ENCODE measurements at places on chromosomes 1 and 21.
A peak's percentile ranks its signal among the peaks of the same experiment; 100 is the strongest.

DNA sequence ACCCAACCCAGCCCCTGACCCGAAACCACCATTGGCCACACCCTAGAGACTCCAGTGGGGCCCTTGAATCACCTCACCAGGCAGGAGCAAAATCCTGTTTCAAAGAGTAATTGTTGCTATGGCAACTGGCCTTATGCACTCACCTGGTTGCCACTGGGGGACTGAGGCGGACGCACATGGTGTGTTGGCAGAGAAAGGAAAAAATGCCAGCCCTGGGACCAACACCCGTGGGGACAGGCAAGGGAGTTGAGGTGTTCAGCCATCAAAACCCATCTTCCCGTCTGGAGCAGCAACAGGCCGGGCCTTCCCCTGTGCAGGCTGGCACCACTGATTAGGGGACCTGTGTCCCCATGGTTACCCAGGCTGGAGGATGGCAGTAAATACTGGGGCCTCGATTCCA, 395.8 kb upstream of the VAMP3 start:
- DNase-seq: no peak

- DNase-seq: no peak
Measured at GRCh38 chr21:22342889-22343288, 1344.7 kb downstream of the NCAM2 start.

GRCh38 chr1:201140235-201140940, 13.4 kb upstream of the ASCL5 start:
- no peak for DNase-seq

- no peak for DNase-seq
Measured at GRCh38 chr1:55870106-55870505, 654.9 kb upstream of the USP24 start.

DNA sequence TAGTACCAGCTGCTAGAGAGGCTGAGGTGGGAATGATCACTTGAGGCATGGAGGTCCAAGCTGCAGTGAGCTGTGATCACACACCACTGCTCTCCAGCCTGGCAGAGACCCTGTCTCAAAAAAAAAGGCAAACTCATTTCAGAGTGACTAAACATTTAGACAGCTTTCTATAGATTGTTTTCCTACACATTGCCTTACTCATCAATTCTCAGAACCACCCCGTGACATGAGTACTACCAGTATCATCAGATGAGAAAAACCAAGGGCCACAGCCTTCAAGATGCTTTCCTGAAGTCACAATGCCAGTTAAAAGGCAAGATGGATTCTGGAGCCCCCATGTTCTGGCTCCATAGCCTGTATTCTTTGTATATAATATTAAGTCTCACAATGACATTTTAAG, 22.4 kb upstream of the SMPDL3B start:
- no peak for DNase-seq

- DNase-seq: no peak
Measured at GRCh38 chr1:162916821-162917613, 56.0 kb upstream of the CCDC190 start.

DNA sequence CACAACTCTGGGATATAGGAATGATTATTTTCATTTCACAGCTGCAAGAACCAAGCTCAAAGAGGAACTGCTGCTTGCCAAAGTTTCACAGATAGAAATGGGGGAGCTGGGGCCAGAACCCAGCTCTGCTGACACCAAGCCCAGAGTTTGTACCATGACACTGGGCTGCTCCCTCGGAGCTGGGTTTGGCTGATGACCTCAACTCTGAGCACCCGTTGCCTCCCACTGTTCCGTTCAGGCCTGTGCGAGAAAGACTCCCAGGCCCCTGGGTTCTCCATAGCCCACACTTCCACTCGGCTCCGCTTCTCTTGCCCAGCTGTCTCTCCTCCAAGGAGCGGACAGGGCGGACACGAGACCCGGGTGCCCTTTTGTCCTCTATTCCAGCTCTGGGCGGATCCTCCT, 55.2 kb downstream of the NGF start:
- DNase-seq: no peak

- DNase-seq: no peak
Measured at GRCh38 chr1:14869187-14869586, 270.7 kb downstream of the KAZN start.

GRCh38 chr1:207418351-207418750, 35.8 kb upstream of the CR2 start:
- DNase-seq: no peak

DNA sequence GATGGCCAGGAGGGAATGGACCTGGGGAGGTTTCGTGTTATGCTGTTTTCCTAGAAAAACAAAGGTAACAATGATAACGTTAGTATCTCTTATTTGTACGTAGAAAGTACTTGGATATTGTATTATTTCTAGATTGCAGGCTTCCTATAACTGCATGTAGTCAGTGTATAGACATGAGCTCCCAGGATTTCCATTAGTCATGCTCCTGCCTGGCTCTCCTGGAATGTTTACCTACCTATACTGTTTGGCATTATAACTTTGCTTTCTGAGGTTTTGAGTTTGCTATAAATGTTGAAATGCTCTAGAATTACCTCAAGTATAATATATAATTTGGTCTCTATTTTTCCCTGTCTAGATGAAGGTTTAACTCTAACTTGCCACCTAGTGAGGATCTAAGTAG, 66.1 kb downstream of the TTC3 start:
- no peak for DNase-seq

GRCh38 chr1:3911981-3912808, 12.1 kb upstream of the C1orf174 start:
- no peak for DNase-seq

DNA sequence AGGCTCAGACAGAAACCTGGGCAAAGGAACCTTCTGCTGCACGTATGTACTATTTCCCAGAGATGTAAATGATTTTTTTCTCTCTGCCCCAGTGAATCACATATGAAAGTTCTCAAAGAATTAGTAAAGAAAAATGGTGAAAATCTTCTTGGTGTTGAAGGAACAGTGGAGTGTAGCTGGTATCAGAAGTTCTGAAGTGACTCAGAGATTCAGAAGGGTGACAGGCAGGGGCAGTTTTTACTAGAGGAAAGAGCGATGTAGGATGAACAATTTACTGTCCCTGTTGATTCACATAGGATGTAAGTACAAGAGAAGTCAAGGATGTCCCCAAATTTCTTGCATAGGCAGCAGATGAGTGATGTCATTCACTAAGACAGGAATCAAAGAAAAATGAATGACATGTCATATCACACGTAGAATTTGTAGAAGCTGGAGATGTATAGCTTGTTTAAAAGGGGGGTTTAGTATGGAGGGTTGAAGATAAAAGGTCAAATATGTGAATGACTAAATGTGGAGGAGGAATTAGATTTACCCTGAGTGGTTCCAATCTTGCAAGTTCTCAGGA, 26.4 kb downstream of the WLS start:
- DNase-seq: no peak

- no peak for DNase-seq
Measured at GRCh38 chr1:154431586-154432373, 26.6 kb downstream of the IL6R start.

DNA sequence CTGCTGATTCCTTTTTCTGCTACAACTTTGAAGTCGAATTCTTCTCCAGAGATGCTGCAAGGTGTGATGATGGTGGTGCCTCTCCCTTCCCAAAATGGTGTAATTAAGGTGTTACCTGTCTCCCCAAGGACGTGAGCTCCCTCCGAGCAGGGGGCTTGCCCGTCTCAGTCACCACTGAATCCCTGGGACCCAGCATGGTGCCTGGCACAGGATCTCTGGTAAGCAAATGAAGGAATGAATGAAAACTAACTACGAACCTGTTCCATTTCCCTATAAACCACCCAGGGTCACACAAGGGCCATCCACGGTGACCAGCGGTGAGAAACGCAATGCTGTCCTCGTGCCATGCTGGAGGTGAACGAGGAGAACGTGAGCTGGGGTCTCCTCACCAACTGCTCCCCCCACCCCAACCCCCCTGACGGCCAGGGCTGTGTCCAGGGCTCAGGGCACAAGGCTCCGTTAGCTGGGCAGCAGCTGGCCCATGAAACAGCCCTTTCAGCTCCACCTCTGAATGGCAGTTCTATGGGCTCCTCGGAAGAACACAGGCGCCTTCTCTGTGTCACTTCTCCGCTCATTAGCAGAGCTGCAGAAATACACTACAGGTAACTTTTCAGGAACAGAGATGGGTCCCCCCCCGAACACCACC, 2.2 kb upstream of the MATN1 start:
- DNase-seq: no peak

DNA sequence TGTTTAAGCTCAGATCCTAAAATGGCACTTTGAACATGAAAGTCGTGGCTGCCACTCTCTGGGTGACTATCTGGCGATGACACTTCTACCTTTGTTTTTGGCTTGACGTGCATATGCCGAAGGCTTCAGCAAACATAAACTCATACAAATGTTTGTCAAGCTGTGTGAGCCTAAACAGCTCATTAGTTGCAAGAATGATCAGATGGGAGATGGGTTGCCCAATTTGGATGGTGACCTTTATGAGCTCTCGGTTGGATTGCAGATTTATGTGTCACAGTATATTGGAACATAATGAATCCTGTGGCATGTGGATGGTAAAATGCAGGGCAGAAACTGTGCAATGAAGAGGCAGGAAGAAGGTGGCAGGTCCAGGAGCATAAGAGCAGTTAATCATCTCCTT, 229.3 kb downstream of the DISC1 start:
- no peak for DNase-seq

GRCh38 chr21:30668776-30669175, 26.1 kb downstream of the KRTAP20-3 start:
- no peak for DNase-seq

- DNase-seq: no peak
Measured at GRCh38 chr1:1021010-1021919, 1.3 kb downstream of the AGRN start.

GRCh38 chr21:45228171-45228641, 59.5 kb downstream of the POFUT2 start:
- DNase-seq: no peak

- no peak for DNase-seq
Measured at GRCh38 chr1:19110257-19110927, 99.7 kb downstream of the UBR4 start.

DNA sequence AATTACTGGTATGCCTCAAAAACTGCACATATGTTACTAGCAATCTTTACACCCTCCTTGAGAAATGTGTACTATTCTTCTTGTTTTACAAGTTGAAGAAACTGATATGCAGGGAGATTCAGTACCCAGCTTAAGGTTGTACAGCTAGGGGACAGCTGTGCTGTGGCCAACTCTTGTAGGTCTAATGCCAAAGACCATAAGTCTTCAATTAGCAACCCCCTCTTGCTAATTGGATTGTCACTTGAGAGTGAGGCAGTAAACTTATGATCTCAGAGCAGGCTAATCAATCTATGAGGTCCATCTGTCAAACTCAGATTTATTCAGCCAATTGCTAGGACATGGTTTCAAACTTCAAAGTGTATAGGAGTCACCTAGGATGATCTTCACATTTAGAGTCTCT, 492.0 kb upstream of the USP24 start:
- no peak for DNase-seq

DNA sequence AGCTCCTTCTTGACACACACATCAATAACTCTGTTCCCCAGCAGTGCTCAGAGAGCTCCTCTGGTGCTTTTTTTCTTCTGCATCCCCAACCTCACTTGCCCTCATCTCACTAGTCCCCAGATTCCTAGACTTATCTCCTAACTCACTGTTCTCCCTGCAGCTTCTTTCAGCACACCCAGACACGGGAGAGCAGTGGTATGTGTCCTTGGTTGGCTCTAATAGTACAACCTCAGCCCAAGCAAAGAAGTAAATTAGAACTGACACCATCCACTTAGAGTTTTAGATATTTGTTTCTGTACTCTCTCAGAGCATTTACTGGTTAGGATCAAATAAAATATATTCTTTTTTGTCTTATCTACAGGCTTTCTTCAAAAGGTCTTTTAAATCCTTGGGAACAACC, 201.4 kb upstream of the SNX7 start:
- no peak for DNase-seq

DNA sequence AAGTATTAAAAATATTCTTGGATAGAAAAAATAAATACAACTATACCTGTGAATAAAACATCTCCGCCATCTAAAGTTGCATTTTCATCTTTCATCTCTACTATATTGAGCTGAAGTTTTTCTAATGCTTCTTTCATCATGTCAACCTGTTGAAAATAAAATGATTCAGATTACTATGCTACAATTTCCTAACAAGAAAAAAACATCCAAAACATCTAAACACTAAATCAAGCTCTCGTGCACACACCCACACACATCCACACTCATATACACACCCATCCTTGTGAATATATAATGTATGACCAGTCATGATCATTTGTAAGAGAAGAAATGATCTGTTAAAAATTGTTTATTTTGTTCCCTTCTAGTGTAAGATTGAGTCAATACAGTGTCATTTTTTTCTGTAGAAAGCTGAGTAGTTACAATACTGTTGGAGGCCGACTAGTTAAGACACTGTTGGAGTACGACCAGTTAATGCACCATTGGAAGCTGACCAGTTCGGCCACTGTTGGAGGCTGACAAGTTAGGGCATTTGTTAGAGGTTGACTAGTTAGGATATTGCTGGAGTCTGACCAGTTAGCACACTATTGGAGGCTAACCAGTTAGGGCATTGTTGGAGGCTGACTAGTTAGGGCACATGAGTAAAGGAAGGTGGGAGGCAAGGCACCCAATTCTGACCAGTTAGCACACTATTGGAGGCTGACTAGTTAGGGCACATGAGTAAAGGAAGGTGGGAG, 82.4 kb upstream of the BCL10 start:
- DNase-seq: no peak

GRCh38 chr1:114181356-114181755, 27.7 kb upstream of the SYT6 start:
- DNase-seq: no peak

GRCh38 chr1:196438329-196438728, 169.9 kb downstream of the KCNT2 start:
- no peak for DNase-seq

- peak; percentile 31 for DNase-seq
Measured at GRCh38 chr1:59317343-59317742, 20.4 kb downstream of the FGGY start.

DNA sequence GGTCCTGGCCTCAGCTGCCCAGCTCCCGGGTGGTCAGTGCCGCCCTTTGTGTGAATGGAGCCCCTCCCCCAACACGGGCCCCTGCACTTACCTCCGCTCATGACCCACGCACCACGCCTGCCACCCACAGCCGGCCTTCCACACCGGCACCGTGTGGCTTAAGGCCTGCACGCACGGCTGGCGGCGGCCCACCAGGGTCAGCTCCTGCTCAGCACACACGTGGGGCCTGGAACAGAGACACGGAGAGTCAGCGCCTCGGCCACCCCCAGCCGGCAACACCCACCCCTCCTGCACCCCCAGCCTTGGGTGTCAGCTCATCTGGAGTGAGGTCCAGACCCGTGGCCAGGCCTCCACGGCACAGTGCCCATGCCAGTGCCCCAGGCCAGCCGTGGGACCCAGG, 8.9 kb downstream of the MEGF6 start:
- DNase-seq: no peak

- no peak for DNase-seq
Measured at GRCh38 chr1:196543833-196544232, 64.4 kb downstream of the KCNT2 start.

GRCh38 chr1:92567211-92567868, 80.6 kb upstream of the GFI1 start:
- DNase-seq: no peak

DNA sequence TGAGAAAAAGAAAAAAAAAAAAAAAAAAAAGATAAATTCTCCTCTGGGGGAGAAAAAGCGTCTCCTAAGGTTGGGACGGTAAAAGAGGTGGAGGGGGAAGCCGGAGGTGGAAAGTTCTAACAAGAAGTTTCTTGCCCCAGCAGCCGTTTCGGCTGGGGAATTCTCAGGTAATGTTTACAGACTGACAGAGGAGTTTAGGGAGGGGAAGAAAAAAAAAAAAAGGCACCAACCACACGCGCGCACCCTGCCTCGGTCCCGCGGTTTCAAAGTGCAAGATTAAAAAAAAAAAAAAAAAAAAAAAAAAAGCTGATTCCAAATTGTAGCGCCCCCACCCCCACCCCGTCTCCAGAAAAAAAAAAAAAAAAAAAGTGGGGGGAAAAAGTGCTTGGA, 504 bp downstream of the DHRS3 start:
- DNase-seq: no peak
